ENCODE measurements at places on chromosomes 12 and 14.

- DNase-seq = no peak
Observed at GRCh38 chr12:94152292-94153078, 4.1 kb downstream of the PLXNC1 start.

GRCh38 chr14:49050822-49051221, 535.4 kb downstream of the RPS29 start:
- DNase-seq = no peak

DNA sequence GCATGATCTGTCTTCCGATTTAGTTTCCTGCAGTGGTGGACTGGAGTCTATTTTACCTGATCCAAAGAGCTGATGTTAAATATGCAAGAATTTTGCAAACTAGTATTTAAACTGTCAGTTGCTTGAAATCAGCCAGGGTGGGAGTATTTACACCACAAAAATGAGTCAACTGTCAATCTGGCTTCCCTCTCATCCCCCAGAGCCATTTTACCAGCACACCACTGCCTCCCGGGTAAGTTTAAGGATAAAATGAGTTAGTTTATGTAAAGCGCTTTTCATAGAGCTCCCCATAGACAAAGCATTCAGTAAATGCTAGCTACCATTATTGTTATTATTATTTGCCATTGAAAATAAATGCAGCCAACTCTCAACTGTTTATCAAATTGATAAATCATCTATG, 106.3 kb upstream of the FRMD6 start:
- no peak for DNase-seq

- no peak for DNase-seq
Observed at GRCh38 chr14:20707622-20708021, 19.1 kb downstream of the ANG start.

DNA sequence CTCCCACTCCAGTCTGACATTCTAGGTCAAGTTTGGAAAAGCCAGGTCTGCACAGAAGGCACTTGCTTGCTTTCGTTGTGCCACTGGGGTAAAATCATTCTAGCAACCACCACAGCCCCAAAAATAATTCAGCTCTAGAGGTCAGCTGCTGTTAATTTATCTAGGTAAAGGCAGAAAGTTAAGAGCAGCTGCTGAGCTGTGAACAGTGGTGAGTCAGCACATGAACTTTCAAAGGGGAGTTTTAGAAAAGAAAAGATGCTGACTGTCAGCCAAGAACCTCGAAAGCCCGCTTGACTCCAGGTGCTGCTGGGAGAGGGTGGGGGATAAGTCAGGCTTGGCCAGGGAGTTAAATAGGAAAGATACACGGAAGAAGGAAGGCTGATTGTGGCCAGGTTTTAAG, 12.7 kb downstream of the CCDC197 start:
- DNase-seq = peak; percentile 18

GRCh38 chr12:120209851-120210250, 8.9 kb upstream of the RPLP0 start:
- no peak for DNase-seq

- DNase-seq = no peak
Observed at GRCh38 chr12:55647027-55647426, 10.3 kb downstream of the OR10P1 start.
